ENCODE measurements at places on chromosomes 1 and 21.

- no peak for DNase-seq
These were observed 178.4 kb downstream of the GRIK3 start for GRCh38 chr1:36855699-36856494.

GRCh38 chr1:85575363-85575995, 5.1 kb upstream of the CCN1 start:
- no peak for DNase-seq

DNA sequence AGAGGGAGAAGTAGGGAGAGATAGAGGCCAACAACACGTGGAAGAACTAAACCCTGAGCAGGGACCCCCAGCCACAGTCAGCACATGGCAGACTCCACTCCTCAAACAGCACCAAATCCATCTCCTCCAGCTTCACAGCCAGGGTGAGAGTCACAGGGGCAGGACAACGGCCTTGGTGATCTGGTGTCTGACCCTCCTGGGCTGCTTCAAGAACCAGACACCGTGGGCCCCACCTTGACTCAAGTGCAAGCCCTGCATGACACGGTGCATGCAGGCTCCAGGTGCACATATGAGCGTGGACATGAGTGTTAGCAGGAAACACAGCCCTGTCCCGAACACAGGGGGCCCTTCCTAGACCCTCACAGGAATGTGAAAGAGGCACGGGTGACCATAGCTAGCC, 21.9 kb downstream of the S100A7 start:
- no peak for DNase-seq

DNA sequence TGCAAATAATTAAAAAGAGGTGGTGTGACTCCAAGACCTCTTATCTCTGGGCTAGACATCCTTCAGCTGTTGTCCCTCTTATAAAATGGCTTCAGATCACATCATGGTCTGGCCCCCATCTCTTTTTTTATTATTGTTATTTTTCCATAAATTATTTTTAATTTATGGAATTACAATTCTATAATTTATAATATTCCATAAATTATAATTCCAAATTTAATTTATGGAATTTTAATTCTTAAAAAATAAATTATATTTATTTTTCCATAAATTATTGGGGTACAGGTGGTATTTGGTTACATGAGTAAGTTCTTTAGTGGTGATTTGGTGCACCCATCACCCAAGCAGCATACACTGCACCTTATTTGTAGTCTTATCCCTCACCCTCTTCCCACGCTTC, 65.9 kb upstream of the GJA5 start:
- no peak for DNase-seq

DNA sequence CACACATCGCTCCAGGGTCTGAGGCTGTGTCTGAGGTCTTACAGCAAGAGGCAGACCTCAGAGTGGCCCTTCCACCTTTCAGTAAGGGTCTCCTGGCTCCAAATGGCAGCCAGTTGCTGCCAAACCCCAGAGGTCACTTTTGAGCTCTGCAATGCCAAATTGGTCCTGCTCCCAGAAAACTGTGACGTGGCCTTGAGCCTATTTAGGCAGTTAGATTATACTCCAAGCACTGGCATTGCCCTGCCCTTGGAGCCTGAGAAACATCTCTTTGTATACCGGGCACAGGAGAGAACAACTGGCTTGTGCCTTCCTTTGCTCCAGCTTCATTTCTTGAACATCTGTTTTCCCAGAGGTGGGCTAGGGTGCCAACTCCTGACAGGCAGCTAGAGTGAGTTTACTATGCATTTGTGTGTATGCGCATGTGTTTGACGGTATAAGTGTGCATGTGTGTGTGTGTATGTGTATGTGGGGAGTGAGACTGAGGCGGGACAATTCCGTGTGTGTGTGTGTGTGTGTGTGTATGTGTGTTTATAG, 134.5 kb downstream of the IER5 start:
- DNase-seq: no peak

DNA sequence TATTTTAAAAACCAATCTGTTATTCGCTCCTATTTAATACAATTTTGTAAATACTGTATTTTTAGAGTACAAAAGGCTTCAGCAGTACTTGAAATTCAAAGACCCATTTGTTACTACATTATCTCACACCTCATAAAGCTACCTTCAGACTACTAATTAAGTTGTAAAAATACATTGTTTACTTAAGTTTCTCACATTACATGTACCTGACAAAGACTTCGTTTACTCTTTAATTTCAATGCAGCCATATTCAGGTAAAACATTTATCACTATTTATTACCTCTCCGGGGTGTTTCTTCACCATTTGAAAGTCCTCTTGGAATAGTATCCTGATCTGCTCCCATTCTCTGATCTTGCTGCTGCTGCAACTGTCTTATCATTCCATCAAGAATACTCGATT, 55.2 kb downstream of the BRWD1 start:
- no peak for DNase-seq

- no peak for DNase-seq
These were observed 5.6 kb upstream of the LACTBL1 start for GRCh38 chr1:22978299-22978698.

GRCh38 chr1:150162862-150163706, 13.4 kb downstream of the PLEKHO1 start:
- no peak for DNase-seq

DNA sequence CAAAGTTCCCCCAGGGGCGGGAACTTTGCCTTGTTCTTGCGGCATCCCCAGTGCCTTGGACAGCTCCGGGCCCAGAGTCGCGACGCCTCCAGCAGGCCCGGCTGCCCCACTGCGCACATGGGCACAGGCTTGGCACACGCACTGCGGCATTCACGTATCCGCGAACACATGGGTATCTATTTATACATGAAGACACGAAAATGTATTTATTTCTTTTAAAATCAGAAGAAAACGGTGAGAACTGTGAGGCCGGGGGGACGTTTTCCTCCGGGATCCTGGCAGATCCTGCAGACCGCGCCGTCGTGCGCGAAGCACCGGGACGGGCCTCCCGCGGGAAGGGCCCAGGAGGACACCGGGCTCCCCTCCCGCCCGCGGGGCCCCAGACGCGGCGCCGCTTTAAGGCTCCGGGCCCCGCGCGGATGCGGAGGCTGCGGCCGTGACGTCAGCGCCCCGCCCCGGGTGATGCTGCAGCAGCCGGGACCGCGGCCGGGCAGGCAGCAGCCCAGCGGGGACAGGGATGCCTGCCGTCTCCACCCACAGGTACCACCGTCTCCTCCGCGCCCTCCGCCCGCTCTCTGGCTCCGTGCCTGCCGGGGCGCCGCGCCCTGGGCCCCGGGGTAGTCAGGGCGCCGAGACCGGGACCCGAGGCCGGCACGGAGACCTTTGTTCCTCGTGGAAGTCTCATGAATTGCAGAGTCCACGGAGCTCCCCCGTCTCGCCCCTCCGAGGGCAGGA, at the start of gene SLC45A1:
TSS of gene SLC45A1 (plus strand) at position 468 of the 735 bp plus-strand sequence. CDS start 6,216 bp downstream, outside the sequence.
- DNase-seq: peak; percentile 55

DNA sequence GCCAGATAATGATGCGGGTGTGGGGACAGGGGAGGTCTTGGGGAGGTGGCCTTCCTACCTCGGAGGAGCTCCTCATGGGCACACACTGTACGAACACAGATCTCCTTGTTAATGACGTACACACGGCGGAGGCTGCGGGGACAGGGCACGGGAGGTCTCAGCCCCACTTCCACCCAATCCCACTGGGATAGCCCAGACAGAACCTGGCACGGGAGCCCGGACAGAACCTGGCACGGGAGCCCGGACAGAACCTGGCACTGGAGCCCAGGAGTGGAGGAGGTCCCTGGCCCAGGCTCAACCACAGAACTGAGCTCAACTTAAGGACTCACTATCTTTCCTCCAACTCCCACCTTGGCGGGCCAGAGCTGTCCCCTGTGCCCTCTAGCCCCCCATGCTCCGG, 5.2 kb downstream of the MFAP2 start:
- no peak for DNase-seq

DNA sequence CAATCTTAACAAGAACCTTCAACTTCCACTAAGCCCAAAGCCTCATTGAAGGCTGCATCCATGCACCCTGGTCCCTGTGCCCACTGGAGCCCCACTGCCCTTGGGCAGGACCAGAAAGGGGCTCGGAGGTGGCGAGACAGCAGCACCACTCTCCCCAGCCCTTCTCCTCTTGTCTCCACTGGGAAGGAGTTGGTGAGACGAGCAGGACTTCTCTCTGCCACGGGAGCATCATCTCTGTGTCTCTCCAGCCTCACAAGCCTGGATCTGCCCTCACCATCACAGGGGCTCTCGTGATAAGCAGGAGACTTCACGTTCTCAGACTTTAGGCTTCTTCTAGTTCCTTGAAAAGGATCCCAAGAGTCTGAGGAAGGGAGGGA, 7.2 kb upstream of the ETV3L start:
- DNase-seq: no peak

GRCh38 chr1:17156108-17156507, 36.9 kb upstream of the PADI2 start:
- DNase-seq: no peak

DNA sequence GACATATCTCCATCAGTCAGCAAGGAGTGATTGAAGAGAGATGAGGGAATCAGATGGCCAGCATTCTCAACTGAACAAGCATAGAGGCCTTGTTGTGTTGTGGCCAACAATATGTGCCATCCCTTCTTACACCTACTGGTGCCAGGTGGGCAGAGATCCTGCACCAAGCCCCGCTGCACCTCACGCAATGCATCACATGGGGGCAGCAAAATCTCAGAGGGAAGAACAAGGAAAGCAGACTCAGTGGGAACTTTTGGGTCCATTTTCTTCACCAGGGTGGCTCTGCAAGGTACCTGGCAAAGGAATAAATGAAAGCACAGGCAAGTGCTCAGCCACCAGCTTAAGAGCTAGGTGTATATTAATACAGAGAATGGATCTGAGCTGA, 33.2 kb downstream of the HSD3B2 start:
- DNase-seq: no peak

DNA sequence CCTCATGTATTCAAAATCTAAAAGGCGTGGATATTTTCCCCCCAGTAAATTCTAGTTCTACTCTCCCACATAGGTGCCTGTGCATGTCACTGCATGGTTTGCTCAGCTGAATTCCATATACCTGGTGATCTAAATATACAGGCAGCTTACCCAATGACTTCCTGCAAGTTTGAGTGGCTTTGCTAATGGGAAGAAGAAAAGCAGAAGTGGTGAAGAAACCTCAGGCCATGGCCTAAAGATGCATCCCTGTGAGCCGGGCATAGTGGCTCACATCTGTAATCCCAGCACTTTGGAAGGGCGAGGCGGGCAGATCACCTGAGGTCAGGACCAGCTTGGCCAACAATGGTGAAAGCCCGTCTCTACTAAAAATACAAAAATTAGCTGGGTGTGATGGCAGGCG, 11.5 kb downstream of the SLC44A3 start:
- DNase-seq: no peak

All from activated CD8-positive, alpha-beta memory T cell treated with anti-CD3 and anti-CD28 coated beads for 4 hours (primary cell).